ENCODE measurements at places on chromosomes 2 and 18. TPM values are rescaled to one million over a fixed set of nuclear protein-coding genes. Genes with fewer than 3 reads are reported as not detected.

The SYT4 gene
- not detected for total RNA-seq

DNA sequence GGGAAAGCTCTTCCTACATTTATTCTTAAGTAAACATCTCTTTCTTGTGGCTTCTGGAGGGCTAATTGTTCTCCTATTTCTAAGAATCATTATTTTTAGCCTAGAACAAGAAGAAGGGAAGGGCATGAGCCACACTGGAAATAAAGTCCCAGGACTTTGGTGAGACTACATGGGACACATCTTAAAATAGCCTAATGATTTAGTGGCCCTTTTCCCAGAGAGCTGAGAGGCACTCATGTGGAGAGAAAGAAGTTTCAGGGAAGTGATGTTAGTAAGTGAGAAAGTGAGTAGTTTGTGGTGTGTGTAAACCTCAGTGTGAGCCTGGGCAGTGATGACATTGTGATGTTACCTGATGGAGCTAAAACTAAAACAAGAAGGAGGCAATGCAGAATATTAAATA is 14.6 kb downstream of the ITGA4 start:
- no peak for DNase-seq

The MXD1 gene
- total RNA-seq = 34.4 TPM

The ALPG gene
- not detected for total RNA-seq

DNA sequence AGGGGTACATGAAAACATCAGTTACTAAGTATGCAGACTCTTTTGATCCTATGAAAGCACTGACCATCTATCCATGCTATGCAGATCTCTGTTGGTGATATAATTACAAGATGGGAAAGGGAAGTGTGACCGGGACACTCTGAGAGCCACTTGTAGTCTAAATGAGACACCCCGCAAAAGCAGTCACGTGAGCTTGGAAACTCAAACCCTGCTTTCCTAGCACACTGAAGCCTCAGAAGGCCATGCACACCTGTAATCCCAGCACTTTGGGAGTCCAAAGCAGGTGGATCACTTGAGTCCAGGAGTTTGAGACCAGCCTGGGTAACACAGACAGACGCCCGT is 137.5 kb downstream of the INO80D start:
- no peak for DNase-seq

The KRCC1 gene
- 25.2 TPM for total RNA-seq

The ANKAR gene
- total RNA-seq = 19.4 TPM

DNA sequence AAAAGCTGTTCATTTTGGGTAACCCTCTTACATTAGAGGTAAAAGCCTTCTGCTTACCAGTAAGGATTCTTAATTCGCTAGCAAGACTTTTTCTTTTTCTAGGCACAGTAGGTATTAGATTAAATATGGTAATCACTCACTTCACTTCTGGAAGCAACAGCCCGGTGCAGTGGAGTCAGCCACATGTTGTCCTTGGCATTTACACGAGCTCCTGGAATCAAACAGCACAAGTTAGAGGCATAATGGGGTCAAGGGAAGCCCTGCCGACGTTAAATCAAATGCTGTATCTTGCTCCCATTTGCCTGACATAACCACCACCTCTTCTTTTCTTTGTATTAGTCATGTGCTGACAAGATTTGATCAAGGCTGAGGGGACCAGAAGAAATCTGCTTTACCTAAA is 174.1 kb downstream of the ANKRD44 start:
- no peak for DNase-seq

The SLC19A3 gene
- 537 TPM for total RNA-seq

The ALKAL2 gene
- 45.6 TPM for total RNA-seq

DNA sequence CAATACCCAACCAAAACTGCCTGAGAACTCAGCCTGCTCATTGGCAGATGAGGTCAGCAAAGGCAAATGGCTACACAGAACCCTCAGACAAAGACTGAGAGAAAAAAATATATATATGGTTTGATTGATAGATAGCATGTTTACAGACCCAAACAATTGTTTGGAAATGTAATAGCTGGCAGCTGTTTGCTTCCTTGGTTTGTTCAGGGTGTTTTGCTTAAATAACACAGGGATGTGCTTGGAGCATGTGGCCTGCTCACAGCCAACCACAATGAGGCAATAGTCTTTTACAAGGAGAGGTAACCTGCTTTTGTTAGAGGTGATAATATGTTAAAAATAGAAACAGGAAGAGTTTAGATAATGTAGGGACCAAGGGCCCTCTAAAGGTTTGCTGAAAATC is 84.5 kb downstream of the PDK1 start:
- DNase-seq = no peak

DNA sequence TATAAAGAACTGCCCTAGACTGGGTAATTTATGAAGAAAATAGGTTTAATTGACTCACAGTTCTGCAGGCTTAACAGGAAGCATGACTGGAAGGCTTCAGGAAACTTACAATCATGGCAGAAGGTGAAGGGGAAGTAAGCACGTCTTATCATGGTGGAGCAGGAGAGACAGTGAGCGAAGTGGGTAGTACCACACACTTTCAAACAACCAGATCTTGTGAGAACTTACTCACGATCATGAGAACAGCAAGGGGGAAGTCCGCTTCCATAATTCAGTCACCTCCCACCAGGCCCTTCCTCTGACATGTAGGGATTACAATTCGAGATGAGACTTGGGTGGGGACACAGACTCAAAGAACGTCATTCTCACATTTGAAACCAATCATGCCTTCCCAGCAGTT is 260.1 kb upstream of the FAM98A start:
- no peak for DNase-seq

DNA sequence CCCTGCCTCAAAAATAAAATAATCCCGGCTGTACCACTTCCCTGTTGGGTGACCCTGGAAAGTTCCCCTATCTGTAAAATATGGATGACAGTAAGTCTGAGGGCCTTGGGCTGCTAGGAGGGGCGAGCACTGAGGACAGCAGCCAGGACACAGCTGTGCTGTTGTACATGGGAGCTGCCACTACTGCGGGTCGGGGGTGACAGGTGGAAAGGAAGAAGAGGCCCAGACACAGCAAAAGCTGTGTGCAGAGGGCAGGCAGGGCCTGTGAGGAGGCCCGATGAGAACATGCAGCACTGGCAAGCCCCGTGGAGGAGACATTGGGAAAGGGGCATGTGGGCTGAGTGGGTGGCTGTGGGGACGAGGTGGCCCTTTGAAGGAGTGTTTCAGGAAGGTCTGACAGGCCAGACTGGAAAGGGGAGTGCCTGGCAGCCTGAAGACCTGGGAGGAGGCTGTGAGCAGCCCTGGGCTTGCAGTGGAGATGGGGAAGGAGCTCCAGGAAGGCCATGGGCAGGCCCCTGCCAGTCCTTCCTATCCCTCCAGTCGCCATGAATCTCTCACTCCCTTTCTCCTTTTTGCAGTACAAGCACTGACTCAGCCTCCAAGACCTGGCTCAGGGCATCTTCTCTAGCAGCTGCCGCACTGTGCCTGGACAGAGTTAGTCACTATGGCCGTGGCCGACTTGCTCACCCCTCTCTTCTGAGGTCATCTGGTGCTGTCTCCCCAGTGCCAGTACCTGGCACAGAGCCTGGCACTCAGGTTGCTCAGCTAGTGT is 28.9 kb upstream of the SEMA4C start:
- no peak for DNase-seq

The IL1RN gene
- 5.4 TPM for total RNA-seq

DNA sequence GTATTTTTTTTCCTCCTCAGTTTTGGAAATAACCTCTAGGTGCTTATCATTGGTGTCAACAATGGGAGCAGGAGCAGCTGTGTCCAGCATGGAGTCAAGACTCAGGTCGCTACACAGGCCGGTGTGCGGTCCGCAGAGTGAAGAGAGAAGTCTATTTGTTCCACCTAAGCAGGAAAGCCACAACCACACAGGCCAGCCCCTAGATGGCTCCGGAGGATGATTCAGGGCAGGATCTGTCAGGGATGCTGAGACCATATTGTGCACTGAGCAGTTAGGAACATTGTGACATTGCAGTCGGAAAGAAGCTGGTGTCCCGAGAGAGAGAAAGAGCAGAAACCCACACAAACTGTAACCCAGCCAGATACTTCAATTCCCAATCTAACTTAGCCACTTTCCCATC is 136.9 kb downstream of the GAREM1 start:
- DNase-seq = no peak

DNA sequence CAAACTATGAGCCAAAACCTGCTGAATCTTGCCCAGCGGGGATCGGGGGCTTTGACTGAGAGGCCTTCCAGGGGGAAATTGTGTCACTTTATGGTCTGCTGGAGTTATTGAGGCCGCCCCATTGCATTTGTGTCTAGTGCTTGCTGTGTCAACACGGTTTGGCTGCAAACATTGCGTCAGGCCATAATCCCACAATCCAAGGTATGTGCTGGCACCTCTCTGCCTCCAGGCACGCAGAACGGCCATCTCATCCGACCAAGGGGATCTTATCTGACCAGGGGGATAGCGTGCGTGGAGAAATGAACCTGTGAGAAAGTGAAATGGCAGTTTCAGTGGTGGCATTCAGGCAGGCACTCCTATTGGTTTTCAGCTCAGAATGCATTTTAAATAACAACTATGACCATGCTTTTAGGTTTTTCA is 18.1 kb upstream of the LYPD6B start:
- DNase-seq = no peak

The NTSR2 gene
- not detected for total RNA-seq

GRCh38 chr2:144267239-144267638 is 252.7 kb downstream of the ZEB2 start:
- DNase-seq = no peak

The RFTN2 gene
- total RNA-seq = 27.3 TPM

GRCh38 chr18:10907749-10908148 is 241.6 kb downstream of the PIEZO2 start:
- no peak for DNase-seq

The KYNU gene
- total RNA-seq = 3.8 TPM

GRCh38 chr2:23992931-23993330 is 17.0 kb upstream of the MFSD2B start:
- DNase-seq = no peak

DNA sequence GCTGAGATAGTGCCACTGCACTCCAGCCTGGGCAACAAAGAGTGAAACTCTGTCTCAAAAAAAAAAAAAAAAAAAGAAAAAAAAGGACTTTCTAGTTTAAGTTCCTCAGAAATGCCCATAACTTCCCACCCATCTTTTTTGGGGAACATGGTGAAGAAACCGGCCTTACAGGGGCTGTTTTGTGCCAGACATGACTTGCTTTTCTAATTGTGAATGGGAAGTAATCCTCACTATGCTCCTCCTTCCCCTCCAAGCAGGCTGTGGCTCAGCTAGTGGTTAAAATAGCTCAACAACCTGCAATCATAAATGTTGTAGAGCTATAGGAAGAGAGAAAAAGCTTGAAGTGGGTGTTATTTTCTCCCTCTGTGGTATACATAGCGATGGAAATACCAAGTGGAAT is 34.1 kb upstream of the OLA1 start:
- DNase-seq = no peak

DNA sequence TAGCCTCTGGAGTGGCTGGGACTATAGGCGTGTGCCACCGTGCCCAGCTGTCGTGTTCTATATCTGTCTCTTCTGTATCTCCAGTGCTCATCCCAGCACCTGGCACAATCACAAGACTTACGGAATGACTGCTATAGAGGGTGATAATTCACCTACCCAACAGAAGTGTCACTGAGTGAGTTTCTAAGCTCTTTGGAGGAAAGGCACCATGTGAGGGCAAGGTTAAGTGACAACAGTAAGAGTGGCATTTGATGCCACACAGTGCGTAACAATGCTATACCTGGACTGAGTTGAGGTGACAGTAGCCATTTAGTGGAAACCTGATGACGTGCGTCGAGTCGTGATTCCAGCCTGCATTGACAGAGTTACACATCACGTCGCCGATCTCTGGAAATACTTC is 89.0 kb downstream of the KCTD1 start:
- DNase-seq = no peak

DNA sequence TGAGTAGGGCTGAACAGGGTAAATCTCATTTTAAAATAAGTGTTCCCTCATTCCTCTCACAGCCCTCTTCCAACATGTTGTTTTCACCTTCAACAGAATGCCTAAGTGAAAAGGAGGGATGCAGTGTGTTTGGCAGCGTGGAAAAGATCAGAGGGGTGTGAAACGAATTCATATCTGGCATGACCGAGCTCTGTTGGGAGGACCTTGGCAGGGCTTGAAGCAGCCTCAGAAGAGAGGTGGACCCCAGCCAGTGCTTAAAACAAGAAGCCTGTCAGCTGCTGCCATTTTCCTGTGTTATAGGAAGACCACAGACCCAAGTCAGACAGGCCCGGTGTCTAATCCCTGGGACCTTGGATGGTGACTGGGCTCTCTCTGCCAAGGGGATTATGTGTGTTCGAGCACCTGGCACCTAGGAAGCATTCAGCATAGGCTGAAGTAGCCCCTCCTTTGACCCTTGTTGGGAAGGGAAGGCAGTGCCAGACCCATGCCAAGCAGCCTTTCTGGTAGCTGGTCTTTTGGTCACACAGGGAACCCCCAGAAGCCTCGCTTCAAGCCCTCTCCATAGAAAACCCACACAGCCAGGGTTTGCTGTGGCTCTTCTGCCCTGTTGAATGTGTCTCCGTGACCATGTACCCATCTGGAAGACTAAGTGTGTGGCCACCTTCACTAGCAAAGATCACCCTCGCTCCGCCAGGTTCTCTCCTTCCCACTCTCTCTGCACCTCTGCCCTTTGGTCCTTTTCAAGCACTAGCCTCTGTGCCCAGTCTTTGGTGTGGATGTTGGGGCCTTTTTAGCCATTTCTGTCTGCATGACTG is 87.5 kb upstream of the ST3GAL5 start:
- DNase-seq = no peak

DNA sequence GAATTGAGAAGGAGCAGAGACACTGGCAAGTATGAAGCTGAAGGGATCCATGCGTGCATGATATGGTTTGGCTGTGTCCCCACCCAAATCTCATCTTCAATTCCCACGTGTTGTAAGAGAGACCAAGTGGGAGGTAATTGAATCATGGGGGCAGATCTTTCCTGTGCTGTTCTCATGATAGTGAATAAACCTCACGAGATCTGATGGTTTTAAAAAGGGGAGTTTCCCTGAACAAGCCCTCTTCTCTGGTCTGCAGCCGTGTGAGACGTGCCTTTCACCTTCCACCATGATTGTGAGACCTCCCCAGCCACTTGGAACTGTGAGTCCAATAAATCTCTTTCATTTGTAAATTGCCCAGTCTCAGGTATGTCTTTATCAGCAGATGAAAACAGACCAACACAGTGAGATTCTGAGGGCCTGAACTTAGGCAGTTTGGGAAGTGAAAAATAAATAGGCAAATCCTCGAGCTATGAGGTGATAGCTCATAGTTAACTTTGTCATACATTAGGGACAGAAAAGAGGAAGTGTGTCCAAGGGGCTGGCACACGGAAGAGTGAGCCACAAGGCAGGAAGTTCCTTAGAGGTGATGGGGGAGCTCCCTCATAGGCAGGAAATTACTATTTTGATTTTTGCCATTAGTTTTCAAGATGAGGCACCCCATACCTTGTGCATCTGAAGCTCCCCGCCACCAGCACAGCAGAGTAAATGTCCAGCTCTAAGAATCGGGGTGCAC is 658.8 kb upstream of the ID2 start:
- no peak for DNase-seq

DNA sequence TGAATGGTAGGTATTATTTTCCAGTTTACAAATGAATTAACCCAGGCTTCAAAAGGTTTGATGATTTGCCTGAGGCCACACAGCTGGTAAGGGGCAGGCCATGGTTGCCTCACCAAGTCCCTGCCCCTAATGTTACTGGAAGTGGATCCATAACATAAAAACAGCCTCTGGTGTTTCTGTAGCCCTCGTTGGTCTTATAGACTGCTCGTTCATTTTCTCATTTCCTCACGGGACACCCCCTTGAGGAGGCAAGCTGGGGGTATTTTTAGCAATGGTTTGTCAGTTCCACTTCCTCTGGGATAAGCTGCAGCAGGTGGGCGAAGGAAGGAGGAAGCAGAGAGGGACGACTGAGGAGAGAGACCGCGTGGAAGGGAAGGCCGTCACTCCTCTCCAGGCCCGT is 32.9 kb upstream of the NDUFV2 start:
- no peak for DNase-seq

Measured in omental fat pad (tissue), 4 donors.